ENCODE measurements at places on chromosomes 1 and 21.

- DNase-seq = no peak
Measured at GRCh38 chr1:197985351-197985750, 68.2 kb downstream of the LHX9 start.

DNA sequence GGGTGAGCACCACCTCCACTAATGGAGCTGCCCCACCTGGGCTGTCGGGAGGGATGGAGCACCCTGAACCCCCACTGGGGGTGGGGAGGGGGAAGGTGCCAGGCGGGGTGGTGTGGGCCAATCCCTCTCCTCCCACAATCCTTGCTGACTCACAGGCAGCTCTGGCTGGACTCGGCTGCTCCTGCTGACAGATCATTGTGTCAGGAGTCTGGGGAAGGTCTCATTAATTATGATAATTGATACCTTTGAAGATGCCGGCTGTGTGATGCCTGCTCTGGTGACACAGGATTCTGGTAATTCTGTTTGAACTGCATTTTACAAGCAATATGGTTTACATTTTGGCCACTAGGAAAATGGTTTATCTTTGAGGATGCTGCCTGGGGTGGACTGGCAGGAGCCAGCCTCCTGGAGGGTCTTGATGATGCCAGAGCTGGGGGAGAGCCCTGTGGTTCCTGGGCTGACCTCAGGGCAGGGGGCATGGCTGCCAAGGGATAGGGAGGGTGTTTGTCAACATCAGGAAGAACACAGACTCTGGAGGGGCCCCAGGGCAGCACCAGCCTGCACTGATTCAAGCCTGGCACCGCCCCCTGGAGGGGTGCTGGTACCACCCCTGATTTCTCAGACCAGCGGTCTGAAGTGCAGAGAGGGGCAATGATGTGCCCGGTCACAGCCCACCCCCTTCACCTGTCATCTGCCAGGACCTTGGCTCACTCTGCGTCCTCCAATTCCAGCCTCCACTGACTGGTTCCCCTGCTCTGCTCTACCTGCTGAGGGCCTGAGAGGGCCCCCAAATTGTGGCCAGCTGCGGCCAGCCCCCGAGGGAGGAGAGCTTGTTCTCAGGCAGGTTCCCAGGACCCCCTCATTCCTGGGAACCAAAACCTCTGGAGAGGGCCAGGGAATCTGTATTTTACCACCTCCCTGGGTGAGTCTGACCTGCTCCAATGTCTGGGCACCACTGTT lies 338.8 kb downstream of the MATN1 start:
- no peak for DNase-seq

DNA sequence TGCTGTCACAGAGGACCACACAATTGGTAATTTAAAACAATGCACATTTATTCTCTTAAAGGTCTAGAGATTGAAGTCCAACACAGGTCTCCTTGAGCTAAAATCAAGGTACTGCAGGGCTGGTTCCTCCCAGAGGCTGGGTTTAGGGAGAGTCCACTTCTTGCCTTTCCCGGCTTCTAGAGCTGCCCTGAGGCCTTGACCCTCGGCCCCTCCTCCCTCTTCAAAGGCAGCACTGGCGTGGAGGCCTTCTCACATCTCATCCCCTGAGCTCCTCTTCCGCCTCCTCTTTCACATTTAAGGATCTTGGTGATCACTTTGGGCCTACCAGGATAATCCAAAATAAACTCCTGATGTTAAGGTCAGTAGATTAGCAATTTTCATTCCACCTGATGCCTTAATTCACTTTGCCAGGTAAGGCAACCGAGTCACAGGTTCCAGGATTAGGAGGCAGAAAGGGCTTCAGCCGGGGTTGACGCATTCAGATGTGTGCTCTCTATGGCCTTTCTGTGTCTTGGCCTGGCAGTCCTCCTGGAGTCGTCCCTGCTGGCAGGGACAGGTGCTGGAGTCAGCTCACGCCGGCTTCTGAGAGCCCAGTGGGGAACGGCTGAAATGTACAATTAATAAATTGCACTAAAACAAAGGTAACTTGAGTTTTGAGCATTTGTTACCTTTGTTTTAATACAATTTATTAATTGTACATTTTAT lies 61.2 kb upstream of the ABCG1 start:
- DNase-seq = no peak

DNA sequence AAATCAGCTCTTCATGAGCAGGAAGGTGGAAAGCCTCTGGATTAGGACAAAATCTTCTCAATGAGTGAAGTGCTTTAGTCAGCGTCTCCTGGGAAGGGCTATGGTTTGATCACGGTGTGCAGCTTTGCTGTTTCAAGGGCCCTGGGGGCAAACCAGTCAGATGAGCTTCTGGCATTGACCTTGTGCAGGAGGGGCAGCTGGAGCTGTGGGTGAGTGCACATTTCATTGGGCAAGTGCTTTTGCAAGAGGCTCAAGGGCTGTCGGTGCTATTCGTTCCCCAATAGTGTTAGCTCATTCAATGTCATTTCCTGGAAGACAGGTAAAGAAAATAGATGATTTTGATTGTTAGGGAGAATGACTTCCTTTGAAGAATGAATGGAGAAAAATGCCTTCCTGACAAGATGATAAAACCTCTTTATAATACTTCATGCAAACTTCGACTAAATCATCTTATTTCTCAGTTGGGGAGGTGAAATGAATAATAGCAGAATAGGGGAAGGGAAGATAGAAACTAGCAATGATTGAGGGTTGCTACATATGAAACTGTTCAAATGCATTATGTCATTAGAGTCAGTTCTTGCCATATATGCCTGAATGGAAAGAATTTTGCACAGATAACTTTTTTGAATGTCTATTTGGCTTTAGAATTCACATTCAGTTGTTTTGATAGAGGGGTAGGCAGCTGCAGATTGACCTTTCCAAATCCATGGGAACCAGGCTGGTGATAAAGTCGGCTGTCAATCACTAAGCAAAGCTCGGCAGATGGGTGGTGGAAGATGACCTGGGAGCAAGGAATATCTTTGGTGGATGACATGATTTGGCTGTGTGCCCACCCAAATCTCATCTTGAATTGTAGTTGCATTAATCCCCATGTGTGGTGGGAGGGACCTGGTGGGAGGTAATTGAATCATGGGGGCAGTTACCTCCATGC lies 12.9 kb upstream of the DISC1 start:
- DNase-seq = no peak

- no peak for DNase-seq
Measured at GRCh38 chr1:30872033-30872947, 36.3 kb downstream of the SDC3 start.

GRCh38 chr1:73784026-73784425 lies 413.9 kb downstream of the LRRIQ3 start:
- no peak for DNase-seq

DNA sequence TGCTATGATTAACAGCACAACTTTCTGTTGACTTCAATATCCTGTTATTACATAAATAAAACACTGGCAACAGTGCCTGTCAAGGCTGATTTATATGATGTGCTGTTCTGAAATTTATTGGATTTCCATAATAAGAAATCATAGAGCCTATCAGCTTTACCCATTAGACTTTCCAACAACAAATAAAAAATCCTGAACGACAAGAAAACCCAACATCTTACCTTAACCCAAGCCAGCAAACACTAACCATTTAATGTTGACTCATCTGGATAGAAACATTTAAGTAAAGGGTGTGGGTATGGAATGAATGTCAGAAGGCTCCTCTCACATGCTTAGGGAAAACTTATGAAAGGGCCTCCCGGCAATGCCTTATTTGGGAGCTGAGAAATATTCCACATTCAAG lies 165.1 kb downstream of the SLC45A1 start:
- DNase-seq = peak; percentile 32

GRCh38 chr1:219227360-219228057 lies 53.8 kb downstream of the LYPLAL1 start:
- DNase-seq = no peak

- no peak for DNase-seq
Measured at GRCh38 chr1:167561753-167562152, 8.2 kb upstream of the CREG1 start.

- DNase-seq = no peak
Measured at GRCh38 chr1:206550446-206550845, 43.1 kb downstream of the RASSF5 start.

GRCh38 chr1:30310966-30311742 lies 412.2 kb downstream of the MATN1 start:
- no peak for DNase-seq
